ENCODE measurements at places on chromosomes 2 and 18.

DNA sequence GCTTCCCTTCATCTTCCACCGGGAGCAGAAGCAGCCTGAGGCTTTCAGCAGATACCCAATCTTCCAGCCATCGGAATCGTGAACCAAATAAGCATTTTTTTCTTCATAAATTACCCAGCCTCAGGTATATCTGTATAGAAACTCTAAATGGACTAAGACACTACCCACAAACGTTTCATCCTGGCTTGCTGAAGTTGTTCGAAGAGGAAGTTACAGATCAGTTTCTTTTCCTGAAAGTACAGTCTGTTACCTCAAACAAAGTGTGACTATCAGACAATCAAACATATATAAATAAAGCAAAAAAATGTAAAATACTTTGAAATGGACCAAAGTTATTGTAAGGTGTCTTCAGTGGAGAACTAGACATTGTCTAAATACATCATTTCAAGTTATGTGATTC lies 97.9 kb downstream of the MREG start:
- DNase-seq: no peak

DNA sequence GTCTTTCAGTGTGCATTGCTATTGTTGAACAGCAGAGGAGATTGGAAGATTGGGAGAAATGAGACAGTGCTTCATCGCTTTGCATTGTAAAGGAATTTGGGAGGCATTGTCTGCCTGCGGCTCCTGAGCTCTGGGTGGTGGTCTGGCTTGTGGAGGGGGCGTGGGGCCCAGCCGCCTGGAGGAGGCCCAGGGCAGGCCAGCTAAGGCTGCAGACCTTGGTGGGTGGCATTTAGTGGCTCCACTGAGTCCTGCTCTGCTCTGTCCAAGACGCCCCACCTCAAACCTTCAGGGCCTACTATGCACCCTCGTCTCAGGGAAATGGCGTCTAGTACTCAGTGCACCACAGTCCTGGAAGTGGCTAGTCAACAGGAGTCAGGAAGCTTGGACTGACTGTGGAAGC lies 5.7 kb upstream of the HS1BP3 start:
- DNase-seq: no peak

- no peak for DNase-seq
These were observed 81.3 kb downstream of the TGFA start for GRCh38 chr2:70472221-70472890.

DNA sequence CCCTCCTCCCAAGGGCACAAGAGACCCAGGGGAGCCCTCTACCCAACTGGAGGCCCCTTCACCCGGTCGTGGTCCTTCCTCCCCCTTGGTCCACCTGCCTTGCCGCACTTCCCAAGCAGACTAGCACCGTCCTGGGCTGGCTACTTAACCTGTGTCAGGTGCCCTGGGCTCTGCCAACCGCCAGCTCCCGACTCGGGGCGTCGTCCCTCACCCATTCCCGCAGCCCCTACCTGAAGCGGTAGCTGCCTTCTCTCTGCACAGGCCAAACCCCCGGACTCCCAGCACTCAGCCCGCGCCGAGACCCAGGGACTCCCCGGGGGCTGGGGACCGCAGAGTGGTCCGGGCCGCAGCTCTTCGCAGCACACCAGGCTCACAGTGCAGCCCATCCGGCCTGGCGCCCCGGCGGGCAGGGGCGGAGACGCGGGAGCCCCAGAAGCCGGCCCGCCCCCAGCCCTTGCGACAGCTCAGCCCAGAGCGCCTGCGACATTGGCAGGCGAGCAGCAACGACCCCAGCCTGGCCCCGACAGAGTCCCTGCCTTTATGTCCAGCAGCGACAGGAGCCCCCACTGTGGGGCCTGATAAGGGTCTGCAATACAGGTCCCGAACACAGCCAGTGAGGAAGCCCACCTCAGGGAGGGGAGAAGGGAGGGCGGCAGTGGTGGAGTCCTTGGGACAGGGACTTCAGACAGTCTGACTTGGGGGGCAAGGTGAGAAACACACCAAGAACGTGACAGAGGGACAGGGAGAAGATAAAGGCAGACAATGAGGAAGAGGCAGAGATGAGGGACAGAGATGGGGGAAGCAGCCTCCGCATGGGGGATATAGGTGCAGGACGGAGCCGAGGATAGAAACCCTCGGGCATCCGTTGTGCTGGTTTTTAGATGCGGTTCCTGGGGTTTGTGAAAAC lies 31.0 kb upstream of the TNS1 start:
- DNase-seq: no peak

DNA sequence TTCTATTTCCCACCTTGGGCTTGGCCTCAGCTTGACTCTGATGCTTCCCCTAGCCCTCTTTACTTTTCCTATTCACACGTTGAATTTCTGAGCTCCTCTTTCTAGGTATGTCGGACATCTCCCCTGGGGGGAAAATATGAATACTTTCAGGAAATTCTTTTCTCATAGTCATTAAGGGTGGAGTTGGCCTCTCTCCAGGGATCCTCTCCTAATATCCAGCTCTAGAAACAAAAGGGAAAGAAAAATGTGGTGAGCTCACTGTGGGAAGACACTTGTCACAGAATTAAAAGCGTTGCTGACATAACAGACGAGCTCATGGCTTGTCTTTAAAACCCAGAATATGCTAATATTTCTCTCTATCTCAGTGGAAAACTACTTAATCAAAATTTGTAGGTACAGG lies 132.7 kb upstream of the MEX3C start:
- DNase-seq: no peak

DNA sequence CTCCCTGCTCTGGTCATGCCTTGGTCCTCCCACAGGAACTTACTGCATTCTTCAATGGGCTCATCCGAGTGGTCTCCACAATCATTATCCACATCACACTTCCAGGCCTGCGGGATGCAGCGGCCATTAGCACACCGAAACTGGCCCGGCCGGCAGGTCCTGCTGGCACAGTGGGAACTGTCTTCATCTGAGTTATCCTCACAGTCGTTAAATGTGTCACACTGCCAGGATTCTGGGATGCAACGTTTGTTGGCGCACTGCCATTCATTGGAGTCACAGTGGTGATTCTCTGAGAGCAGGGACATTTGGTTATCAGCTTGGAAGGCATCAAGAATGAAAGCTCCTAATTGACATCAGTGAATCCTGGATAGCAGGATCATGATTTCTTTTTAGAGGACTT lies 104.5 kb downstream of the DHRS9 start:
- DNase-seq: no peak

GRCh38 chr2:142866426-142866825 lies 11.0 kb upstream of the KYNU start:
- no peak for DNase-seq

DNA sequence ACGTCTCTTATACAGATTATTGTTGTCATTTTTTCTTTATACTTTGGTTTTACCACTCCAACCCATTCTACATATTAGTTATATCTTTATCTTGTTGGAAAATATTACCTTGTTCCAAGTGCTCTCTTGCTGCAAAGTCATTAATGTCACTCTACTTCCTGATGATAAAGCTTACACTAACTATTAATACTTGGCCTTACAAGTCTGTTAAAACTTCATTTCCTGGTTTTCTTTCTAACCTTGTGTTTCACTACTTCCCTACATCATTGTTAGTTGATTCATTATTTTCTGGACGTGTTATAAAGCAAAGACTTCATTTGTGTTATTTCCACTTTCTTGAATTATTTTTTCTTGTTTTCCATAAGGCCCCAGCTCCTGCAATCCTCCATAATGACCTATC lies 382.6 kb upstream of the CDH20 start:
- DNase-seq: no peak

DNA sequence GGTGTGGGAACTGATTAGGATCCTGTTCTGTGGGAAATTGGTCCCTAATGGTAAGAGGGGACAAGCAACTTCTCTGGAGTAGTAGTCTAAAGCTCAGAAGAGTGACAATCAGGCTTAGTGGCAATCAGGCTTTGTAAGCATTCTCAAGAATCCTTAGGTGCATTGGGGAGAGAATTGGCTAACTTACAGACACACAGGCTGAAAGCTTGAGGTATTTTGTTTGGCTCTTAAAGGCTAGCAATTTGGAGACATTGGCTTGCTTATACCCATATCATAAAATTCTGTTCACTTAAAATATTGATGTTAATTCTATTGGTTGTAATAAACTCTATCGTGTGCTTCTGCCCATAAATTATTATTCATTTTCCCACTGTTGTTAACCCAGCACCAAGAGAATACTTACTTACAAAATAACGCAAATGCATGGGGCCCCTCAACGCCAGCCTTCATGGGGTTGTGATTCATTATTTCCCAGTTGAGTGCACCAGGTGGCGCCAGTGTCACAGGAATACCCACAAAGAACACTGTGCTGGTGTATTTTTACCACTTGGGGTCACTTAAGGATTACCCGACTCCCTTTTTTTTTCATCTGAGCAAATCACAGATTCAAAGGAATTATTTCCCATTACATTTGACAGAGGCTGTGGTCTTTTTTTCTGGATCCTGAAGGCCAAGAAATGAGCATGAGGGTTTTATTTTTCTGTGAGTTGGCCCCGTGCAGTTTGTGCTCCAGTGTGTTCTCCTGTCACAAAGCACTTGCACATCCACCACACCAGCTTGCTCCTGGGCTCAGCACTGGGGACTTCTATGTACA lies 45.5 kb downstream of the DDX1 start:
- peak; percentile 37 for DNase-seq

GRCh38 chr2:172052000-172052983 lies 33.0 kb upstream of the DLX1 start:
- DNase-seq: no peak

GRCh38 chr2:147031897-147032296 lies 812.9 kb upstream of the ACVR2A start:
- DNase-seq: no peak

- DNase-seq: no peak
These were observed 114.8 kb upstream of the PKDCC start for GRCh38 chr2:41933046-41933420.

- DNase-seq: no peak
These were observed 64.1 kb downstream of the CCDC93 start for GRCh38 chr2:117949806-117950205.

GRCh38 chr18:13270279-13270855 lies 51.8 kb downstream of the LDLRAD4 start:
- no peak for DNase-seq

DNA sequence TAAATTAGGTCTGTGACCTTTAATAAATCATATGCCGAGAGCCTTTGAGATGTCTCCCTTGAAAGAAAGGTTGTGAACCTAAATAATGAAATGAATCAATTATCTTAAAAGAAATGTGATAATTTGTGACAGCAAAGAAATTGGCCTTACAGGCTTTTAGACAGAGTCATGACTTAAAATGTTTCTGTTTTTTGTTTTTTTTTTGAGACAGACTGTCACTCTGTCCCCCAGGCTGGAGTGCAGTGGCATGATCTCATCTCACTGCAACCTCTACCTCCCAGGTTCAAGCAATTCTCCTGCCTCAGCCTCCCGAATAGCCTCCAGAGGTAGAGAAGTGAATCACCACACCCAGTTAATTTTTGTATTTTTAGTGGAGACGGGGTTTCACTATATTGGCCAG lies 898.0 kb downstream of the CNTNAP5 start:
- DNase-seq: no peak

DNA sequence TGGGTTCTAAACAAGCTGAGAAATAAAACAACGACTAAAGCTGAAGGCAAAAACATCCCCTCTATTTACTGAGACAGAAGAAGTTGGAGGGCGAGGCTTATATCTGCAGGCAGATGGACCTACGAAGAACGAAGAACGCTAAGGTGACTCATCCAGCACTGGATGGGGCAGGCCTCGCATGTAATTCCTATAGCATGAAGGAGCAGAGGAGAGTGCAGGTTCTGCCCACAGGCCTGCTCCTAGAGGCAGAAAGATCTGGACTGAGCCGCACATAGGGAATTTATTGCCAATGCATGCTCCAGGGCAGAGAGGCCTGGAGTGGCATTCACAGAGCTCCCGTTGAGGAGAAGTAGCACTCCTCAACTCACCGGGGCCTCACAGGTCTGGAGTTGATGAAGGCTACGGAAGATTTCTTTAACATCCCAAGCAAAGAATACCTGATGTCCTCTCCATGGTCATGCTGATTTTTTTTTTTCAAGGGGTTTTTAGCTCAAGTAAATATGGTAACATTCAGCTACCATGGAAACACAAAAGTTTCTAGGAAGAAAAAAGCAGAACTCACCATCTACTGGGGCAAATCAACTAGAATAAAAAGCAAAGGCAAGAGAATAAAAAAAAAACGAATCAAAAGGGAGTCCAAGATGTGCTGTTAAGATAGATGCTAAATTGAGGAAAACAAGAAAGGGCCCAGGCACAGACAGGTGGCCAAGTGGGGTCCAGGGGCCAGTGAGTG lies 10.4 kb upstream of the METTL21A start:
- no peak for DNase-seq

GRCh38 chr2:120243211-120243610 lies 9.4 kb upstream of the RALB start:
- no peak for DNase-seq

DNA sequence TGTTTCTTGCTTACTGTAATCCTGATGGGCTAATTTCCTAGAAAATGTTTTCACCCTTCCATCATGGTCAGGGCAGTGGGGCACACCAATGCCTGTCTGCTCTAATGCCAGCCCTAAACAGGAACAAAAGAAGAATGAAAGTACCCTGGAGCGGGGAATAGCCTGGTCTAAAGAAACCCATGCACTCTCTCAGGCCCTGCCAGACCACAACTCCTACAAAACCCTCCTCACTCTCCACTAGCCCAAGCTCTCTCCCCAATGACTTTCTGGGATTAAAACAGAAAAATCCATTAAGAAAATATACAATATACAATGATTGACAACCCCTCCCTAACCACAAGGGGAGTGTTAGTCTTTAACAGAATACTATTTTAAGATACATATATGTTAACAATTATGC lies 67.6 kb downstream of the AAK1 start:
- DNase-seq: no peak

DNA sequence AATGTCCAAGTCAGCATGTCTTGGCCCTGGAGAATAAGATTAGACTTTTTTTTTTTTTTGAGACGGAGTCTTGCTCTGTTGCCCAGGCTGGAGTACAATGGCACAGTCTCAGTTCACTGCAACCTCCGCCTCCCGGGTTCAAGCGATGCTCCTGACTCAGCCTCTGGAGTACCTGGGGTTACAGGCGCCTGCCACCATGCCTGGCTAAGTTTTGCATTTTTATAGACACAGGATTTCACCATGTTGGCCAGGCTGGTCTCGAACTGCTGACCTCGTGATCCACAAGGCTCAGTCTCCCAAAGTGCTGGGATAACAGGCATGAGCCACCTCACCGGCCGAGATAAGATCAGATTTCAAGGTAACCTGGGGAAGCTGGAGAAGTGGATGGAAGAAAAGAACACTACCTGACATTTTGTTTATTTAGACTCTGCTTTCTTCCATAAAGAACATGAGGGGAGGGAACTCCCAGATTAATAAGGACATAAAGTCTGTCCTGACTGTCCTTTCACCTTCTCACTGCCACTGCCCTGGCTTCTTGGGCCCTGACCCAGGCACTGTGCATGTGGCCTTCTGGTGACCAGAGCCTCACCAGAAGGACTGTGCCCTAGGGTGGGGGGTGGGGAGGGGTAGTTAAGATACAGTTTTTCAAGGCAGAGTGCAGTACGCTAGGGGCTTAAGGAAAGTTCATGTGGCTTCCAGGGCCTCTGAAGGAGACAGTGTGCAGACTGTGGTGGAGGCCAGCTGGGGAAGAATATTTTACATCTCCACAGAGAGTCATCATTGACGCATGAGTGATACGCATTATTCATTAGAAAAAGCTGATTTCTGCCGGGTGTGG lies 4.8 kb upstream of the IMPA2 start:
- no peak for DNase-seq

Measured in T follicular helper cell (primary cell).